Stimulated activated CD8-positive, alpha-beta memory T cell treated with anti-CD3 and anti-CD28 coated beads, Interleukin-2, amount 100 ng/mL, for 1 hour (primary cell): ENCODE measurements at places on chromosomes 1 and 21.

GRCh38 chr1:100028765-100029164 is 59.0 kb downstream of the SLC35A3 start:
- DNase-seq: no peak

DNA sequence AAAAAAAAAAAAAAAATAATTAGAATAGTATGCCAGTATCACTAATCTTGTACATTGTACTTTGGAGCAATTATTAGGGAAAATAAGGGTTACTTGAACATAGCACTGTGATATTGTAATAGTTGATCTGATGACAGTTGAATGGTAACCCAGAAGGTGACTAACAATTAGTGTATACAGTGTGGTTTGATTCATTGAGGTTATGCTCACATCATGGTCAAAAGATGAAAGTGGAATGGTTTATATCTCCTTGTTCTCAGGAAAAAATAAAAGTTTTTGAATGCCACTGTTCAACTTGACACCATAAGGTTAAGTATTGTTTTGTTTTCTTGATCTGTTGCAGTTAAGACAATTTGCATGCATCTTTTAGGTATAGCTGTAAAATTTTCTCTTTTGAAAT is 87.0 kb downstream of the GPR52 start:
- DNase-seq: no peak

GRCh38 chr1:31532173-31532572 is 44.1 kb upstream of the TINAGL1 start:
- DNase-seq: no peak

GRCh38 chr1:168319691-168320090 is 39.0 kb downstream of the TBX19 start:
- DNase-seq: no peak

DNA sequence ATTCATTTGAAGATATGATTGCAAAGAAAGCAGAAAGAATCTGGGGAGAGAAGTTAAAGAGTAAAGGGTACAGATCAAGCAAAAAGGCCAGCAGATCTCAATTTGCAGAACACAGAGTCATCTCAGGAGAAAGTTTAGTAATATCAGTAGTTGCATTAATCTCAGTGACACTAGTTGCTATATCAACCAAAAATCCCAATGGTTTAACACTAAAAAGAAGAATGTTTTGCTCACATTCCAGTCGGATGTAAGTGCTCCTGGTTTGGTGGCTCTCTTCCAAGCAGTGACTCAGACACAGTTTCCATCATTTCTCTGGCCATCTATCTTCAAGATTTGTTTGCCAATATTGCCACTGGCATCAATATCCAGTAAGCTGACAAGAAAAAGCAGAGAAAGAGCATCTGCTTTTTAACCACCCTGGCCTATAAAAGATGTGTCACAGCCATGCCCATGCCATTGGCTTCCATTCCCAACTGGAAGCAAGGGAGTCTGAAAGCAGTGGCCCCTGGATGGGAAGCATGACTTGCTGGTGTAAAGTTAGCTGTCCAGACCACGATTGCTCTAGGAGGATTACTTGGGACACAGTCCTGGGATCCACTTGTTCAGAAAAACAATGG is 45.5 kb upstream of the AIM2 start:
- no peak for DNase-seq

GRCh38 chr1:186149591-186149990 is 225.5 kb downstream of the TPR start:
- DNase-seq: no peak

- no peak for DNase-seq
Measured at GRCh38 chr1:226482975-226483700, 65.4 kb upstream of the STUM start.

DNA sequence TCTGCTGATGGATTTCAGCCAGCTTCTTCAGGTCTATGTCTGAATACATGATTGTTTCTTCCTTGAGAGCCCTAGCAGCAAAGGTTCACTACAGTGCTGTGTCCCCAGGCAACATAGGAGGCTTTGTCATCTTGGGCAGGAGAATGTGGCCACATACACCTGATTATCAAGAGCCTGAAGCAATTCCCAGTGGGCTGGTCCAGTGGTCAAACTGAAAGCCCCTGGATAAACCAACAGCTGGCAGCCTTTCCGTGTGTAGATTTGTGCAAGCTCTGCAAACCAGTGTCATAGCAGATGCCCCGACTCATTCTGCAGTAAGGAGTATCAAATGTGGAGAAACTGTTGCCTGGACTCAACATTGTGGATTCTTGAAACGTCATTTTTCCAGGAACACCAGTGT is 2.3 kb upstream of the GIPC2 start:
- DNase-seq: no peak

DNA sequence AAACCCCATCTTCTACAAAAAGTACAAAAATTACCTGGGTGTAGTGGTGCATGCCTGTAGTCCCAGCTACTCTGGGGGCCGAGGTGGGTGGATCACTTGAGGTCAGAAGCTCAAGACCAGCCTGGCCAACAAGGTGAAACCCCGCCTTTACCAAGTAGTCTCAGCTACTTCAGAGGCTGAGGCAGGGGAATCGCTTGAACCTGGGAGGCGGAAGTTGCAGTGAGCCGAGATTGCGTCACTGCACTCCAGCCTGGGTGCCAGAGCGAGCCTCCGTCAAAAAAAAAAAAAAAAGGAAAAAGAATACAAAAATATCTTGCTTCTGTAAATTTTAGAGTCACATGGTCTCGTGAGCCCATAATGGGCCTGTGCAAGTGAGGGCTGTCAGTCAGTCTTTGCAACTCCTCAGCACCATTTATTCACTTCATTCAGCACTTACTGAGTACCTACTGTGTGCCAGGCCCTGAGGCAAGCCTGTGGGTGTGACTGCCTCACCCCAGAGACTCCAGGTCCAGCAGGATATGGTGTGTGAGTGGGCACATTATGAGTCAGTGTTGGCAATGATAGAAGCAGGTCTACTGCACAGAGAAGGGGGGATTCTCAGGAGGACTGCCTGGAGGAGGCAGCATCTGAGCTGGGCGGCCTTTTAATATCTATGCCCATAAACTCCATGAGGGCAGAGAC is 46.8 kb upstream of the TARDBP start:
- DNase-seq: no peak

GRCh38 chr1:229885568-229886495 is 181.2 kb upstream of the GALNT2 start:
- no peak for DNase-seq

GRCh38 chr1:216554934-216555333 is 131.7 kb upstream of the USH2A start:
- no peak for DNase-seq

DNA sequence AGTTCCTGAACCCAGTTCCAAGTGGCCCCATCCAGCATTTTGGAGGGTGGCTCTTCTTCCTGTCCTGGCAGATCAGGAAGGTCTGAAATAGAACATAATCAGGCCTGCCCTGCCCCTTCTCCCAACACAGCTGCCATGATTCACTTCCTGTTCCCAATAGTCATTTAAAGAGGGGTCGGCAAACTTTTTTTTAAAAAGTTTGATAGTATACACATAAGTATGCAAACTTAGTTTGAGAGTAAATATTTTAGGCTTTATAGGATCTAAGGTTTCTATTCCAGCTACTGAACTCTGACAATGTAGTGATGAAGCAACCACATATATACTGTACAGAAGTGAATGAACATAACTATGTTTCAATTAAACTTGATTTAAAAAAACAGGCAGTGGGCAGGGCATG is 66.4 kb downstream of the LUZP1 start:
- no peak for DNase-seq

- no peak for DNase-seq
Measured at GRCh38 chr1:159548126-159548525, 12.3 kb upstream of the OR10J5 start.

GRCh38 chr1:233627823-233628222 is 13.9 kb downstream of the KCNK1 start:
- no peak for DNase-seq
